Coronary artery (tissue), 2 donors: ENCODE measurements at places on chromosomes 7 and 10.
A peak's percentile ranks its signal among the peaks of the same experiment; 100 is the strongest.

DNA sequence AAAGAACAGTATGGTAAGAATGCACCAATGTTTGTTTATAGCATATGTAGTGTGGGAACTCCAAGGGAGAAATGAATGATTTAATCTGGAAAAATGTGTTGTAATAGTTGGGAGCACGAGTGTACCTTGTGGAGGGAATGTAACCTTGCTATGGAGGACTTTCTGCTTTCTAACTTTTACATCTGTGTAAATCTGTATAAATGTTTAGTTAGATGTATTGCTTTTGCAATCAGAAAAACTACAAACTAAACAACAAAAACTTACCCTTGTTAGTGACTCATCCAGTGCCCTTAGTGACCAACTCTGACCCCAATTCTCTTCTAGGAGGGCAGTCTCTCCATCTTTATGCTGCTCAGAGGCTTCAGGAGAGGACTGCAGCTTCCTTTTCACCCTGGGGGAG lies 89.3 kb downstream of the CCNY start:
- no peak for DNase-seq

DNA sequence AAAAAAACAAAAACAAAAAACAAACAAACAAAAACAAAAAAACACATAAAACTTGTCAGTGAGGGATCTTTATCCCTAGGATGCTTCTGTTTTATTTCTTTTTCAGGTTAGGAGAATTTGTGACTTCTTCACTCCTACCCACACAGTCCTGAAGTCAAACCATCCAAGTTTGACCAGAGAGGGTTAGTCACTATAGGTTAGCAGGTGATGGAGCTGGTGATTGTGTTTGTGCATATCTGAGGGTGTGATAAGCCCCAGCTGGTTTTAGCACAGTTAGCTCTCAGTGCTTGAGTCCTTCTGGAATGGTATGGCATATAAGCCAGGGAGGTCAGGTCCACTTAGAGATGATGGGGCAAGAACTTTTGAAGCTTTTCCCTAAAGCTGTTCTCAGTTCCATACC lies 11.8 kb upstream of the IKZF1 start:
- DNase-seq = no peak

DNA sequence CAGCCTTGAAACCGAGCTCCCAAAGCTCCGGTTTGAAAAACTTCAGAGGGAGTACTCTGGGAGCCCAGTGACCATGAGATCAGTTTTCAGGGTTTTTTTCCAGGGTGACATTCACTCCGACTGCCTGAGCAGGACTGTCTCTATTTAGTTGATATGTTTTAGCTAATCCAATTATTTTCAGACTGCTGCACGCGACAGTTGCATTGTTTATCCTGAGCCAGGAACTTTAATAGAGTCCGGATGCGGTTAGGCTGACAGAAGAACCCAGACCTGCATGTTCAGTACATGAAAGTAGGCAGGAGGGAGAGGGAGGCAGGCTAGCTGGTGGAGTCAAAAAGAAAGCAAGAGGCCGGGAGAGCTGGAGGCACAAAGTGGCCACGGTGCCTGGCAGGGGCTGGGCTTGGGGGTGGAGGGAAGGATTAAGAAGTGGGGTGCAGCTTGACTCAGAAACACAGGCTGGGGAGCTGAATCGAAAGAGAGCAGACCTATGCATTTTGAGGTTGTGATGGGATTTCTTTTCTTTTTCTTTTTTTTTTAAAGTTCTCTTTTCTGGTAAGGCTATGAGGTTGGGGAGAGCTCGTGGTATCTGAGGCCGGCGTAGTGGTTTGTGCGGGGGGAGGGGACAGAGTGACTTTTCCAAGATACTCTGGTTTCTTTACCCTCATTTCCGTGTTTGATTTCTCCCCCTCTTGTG lies 5.7 kb downstream of the GATA3 start:
- no peak for DNase-seq

GRCh38 chr10:125231116-125231812 lies 70.9 kb upstream of the CTBP2 start:
- DNase-seq = no peak

DNA sequence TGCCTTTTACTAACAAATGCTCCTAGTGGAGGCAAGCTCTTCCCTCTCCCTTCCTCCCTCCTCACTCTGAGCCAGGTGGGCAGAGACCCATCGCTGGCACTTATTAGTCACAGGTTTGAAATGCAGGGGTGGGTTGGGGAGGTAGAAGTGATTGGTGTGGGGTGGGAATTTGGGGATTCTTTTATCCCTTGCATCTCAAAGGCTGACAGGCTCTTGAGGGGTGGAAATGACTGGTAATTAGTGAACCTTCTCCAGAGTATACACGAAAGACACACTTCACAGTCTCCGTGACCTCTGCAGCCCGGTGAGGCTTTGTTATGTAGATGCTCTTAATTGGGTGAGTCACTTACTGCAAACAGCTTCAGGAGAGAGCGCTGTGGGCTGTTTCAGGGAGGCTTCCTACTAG lies 13.9 kb upstream of the LRMDA start:
- no peak for DNase-seq

DNA sequence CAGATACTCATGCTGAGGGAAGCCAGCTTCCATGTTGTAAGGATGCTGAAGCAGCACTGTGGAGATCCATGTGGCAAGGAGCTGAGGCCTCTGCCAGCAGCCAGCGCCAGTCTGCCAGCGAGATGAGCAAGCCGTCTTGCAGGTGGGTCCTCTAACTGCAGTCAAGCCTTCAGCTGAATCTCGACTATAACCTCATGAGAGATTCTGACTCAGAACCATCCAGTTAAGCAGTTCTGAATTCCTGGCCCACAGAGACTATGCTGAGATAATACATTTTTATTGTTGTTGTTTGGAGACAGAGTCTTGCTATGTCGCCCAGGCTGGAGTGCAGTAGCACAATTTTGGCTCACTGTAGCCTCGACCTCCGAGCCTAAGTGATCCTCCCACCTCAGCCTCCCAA lies 105.6 kb downstream of the SH3PXD2A start:
- no peak for DNase-seq

DNA sequence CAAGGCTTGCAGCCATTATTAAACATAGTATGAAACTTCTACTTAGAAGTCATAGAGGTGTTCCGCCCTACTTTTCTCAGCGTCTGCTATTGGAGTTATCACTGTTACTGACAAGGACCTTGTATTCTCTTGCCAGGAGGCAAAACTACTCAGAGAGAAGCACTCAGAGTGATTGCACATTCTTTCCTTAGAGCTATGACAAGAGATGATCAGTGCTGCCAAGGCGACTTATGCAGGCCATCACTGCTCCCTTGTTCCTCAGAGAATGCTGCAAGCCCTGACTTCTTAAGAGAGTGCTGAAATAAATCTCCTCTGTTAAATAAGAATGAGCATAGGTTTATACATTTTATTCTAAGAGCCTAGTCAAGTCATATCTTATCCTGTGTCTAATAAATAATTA lies 534.6 kb upstream of the PHF14 start:
- DNase-seq = no peak

DNA sequence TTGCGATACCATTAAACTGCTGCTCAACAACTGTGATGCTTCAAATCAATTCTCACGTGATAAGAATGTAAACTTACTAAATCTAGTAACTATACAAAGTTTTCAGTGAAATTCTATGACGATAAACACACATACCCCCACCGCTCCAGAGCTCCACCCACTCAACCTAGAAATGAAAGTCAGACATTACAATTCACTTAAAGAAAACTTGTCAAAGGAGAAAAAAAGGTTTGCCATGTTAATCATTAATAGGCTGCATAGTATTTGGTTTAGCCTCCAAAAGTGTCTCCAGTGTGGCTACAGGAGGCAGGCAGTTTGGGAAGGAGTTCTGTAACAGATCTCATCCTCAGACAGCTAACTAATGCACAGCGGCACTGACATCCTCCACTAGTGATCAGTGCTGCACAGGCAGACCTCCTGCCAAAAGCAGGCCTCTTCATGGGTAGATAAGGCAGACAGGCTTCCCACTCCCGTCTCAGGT lies 3.1 kb downstream of the HERPUD2 start:
- no peak for DNase-seq

- DNase-seq = peak; percentile 58
Observed at GRCh38 chr10:132104471-132105301, 38.9 kb downstream of the JAKMIP3 start.

DNA sequence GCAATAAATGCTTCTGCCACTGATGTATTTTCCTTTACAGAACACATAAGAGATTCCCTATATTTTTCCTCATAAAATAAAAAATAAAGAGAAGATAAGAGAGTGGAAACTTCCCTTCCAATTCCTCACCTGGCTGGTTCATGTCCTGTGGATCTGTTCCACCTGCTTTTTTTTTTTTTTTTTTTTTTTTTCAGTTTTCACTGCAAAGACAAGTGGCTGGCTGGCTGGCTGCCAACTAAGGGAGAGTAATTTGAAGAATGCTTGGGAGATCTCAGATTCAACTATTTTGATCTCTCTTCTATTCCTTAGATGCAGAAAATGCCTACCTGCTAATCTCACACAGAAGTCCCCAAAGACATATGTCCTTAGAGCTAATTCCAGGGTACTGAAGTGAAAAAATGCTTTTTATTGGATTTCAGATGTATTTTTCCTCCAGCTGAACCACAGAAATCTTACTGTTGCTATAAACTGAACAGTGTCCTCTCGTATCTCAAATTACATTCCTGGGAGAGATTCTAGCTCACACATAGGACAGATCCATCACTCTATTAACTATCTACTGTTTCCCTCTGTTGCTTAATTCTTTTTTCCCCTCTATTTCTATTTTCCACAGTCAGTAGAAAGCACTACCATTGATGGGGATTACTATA lies 120.8 kb downstream of the NRCAM start:
- no peak for DNase-seq

- no peak for DNase-seq
Observed at GRCh38 chr10:3192856-3193635, 20.5 kb upstream of the PITRM1 start.

GRCh38 chr10:88346144-88346977 lies 236.8 kb downstream of the RNLS start:
- no peak for DNase-seq

GRCh38 chr7:56537952-56538351 lies 421.7 kb upstream of the NUPR2 start:
- DNase-seq = no peak

- DNase-seq = no peak
Observed at GRCh38 chr10:133173860-133174640, 14.0 kb downstream of the KNDC1 start.

DNA sequence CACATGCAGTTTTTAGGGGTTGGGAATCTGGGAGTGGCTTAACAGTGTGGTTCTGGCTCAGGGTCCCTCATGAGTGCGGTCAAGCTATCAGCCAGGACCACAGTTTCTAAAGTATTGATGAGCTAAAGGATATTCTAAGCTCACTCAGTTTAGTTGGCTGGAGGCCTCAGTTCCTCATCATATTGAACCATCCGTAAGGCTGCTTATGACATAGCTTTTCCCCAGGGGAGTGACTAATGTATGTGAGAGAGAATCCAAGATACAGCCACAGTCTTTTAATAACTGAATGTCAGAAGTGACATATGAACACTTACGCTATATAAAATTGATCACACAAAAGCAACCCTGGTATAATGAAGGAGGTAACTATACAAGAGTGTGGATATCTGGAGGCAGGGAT lies 245.3 kb downstream of the POLR1F start:
- DNase-seq = no peak

- DNase-seq = no peak
Observed at GRCh38 chr10:23886355-23886754, 322.6 kb upstream of the KIAA1217 start.

GRCh38 chr10:2953495-2953894 lies 113.9 kb upstream of the PFKP start:
- DNase-seq = no peak

DNA sequence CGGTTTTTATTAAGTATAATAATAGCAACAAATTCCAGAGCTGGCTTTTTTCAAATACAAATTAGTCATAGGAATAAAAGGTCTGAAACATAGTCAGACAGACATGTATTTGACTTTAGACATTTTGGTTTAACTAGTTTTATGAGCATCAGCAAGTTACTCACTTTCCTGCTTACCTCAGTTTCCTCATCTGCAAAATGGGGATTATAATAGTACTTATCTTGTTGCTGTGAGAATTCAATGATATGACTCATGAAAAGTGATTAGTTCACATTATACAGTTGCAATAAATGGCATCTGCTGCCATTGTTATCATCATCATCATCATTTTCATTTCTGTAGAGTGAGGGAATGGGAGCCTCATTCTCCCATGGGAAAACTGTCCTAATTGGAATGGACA lies 33.5 kb downstream of the ACTA2 start:
- DNase-seq = no peak

DNA sequence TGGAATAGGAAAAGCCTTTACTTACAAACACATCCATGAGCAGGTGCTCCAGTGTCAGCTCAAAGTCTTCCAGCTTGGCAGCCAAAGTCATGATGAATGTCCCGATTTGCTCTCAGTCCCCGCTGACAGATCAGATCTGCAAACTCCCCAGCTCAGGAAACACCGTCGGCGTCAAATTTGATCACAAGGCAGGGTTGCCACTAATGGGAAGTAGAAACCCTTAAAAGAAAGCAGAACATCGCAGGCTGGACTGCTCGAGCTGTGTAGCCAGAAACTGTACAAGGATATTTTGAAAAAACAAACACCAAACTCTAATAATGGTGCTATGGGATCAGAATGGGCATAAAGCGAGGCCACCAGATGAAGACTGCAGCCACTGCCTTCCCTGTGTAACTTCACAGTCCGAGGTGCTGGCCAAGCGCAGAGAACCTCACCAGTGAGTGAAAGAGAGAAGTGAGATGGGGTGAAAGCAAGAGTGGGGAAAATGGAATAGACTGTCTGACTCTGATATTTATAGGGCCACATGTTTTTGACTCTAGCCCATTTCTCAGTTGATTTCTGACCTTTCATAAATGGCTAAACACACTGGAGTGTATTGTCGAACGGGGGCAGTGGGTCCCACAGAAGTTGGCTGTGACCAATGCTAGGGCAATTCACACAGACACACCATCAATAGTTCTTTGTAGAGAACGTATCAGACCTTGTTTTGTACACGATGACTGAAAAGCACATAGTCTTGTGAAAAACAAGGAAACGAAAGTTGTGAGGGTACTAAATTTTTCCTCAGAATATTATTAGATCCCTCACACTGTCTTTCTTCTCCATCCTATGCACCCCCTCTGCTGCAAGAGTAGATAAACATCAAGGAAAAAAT lies 306.2 kb downstream of the FRMD4A start:
- no peak for DNase-seq

- DNase-seq = no peak
Observed at GRCh38 chr10:126518218-126519080, 130.2 kb upstream of the ADAM12 start.

- DNase-seq = no peak
Observed at GRCh38 chr10:132667342-132668047, 118.5 kb downstream of the NKX6-2 start.

GRCh38 chr10:97765201-97765600 lies 6.6 kb downstream of the SFRP5 start:
- DNase-seq = no peak

DNA sequence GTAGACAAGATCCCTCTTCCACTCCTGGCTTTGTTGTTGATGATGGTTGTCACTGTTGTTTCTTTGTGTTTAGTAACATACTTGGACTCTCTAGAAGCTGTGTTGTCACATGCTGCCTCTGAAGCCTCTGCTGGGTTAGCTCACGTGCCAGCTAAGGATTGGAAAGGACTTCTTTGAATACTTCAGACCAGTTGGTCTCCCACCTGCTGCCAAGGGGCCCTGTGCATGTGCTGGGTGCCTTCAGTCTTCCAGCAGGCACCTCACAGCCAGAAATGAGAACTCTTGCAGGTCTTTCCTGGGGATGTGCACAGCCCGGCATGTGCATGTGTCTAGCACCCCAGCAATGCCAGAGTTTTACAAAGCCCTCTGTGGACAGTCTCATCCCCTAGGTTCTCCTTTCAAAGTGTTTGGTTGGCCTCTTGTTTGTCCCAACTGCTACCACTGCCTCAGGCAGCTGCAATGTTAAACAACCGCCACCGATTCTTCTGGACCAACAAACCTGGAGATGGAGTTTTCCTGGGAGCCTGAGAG lies 21.7 kb upstream of the NCAPG2 start:
- no peak for DNase-seq
